ENCODE measurements at places on chromosomes 2 and 18.

DNA sequence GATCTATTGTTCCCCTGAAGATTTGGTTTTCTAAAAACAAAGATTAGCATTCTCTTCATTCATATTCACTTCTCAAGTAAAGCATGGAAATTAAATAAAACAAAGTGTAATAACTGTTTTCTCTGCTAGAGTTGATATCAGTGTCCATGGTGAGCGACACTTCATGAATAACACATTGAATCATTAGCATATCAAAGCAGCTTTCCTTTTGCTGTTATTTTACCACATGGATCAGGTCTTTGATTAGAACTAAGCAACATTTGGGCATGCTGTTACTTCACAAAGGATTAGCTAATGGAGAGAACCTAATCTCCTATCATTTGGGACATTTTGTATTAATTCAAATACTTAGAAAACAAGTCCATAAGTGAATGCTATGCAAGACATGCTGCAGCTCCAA lies 368.8 kb upstream of the CDH19 start:
- no peak for DNase-seq

DNA sequence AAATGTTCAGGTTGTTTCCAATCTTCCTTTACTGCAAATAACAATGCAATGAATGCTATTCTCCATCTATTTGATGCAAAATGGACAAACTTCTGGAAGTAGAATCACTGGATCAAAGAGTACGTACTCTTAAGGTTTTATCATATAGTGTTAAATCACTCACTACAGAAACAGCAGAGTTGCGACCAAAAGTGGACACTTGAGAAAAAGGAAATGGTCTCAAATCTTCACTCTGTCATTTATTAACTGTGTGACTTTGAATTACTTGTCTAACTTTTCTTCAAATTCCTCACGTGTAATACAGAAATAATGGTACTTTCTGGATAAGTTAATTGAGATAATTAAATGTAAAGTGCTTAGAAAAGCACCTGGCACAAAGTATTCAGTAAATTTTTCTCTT lies 78.1 kb downstream of the CERKL start:
- no peak for DNase-seq

- DNase-seq, result no peak
Observed at GRCh38 chr2:227377467-227378351, 1.4 kb downstream of the TM4SF20 start.

DNA sequence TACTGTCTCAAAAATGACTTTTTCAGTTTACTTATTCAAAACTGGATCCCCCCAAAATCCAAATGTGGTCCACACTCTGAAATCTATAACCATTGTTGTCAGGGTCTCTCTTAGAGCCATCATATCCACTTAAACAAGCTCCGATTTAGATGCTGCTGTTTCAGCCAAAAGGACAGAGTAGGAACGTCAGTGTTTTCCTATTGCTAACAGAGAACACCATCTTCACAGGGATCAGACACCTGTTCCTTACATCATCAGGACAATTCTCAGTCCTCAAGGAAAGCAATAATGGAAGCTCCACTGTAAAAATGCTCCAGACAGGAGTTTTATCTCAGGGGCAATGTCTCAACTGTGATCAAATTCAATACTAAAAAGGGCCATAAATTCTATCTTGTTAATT lies 155.4 kb downstream of the STK39 start:
- DNase-seq, result no peak

DNA sequence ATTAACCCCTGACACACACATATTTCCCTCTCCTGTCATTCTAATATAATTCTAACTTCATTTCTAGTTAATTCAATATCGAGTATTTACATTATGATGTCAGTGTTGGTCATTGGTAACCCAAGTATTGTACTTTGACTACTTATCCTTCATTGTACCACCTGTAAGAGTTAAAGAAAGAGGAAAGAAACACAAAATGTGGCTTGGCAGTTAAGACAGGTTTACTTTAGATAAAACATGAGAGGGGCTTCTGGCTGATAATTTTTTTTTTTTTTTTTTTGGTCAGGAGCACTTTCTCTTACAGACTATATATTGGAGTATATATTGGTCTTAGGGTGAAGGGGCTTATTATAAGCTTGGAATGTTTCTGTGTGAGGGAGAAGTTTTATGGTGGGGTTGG lies 57.0 kb upstream of the ACYP2 start:
- DNase-seq, result no peak

DNA sequence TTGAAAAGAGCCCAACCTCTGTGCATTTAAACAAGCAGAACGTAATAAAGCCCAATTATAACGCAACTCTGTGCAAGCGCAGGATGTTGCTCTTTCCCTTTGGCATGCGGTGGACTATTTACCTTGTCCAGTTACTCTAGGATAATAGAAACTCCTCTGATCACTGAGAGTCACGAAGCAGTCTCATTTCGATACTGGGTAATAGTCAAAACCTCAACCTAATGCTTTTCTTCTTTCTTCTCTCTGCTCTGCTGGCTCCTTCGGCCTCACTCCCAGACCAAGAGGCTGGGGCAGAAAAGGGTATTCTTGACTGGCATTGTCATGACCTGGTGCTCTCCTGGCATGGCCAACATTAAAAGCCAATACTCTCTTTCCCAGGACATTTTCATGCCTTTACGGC lies 89.7 kb upstream of the GCFC2 start:
- no peak for DNase-seq

DNA sequence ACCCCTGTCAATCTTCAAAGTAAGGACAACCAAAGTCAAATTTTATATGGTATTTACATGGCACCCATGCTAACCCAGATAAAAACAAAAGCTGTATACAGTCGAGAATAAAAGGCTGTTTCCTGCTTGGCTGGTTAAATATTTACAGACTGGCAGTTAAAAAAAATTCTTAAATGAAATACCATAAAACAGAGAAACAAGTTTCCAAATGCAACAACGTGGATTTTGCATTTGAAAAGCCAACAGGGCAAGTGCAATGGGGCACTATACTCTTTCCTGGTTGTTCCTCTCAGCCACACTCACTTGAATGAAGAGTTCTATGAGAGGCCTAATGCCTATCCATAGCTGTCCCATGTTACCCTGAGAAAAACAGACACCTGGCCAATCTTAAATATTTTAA lies 6.1 kb upstream of the NR4A2 start:
- DNase-seq, result no peak

DNA sequence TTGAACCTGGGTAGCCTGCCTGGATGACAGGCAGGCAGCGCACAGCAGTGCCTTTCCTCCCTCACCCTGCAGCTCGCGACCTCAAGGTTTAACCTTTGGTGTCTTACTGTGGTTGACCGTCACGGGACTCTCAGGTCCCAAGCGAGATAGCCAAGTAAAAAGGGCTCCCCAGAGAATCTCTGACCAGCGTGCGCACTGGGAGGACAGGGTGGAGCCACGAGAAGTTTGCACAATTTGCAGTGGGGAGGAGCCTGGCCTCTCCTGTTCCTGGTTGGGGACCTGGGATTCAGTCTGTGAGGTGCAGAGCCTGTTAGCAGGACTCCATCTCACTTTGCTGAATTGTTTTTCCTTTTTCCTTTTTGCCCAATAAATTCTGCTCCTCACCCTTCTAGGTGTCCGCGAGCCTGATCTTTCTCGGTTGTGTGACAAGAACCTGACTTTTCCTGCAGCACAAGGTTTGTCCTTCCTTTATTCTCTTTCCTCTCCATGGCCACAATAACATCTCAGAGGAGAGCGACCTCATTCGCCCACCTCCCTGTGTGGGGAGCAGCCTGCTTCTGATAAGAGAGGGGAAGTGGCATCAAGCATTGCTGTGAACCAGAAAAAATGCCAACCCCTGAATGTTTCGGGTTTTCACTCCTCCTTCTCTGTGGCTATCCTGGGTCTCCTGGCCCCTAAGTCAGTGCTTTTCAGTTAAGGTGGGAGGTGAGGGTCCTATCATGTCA lies 36.2 kb downstream of the POU3F3 start:
- no peak for DNase-seq

- DNase-seq, result no peak
Observed at GRCh38 chr2:24915175-24915574, 4.9 kb downstream of the ADCY3 start.

DNA sequence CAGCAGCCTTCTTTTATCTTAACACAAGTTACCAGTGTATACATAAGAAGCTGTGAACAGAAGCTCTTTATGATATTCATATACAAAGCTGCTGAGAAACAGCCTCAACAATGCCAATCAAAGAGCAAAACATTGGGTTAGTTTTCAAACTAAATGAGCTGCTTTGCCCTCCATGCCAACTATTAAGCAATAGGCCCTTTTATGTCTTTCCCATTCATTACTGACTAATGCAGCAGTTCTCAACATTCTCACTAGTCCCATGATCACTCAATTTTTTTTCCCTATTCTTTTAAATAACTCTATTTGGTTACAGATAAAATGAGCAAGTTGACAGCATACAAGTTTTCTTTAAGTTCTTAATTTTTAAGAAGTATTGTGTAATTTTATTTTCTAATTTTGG lies 57.9 kb upstream of the FRZB start:
- DNase-seq, result no peak

DNA sequence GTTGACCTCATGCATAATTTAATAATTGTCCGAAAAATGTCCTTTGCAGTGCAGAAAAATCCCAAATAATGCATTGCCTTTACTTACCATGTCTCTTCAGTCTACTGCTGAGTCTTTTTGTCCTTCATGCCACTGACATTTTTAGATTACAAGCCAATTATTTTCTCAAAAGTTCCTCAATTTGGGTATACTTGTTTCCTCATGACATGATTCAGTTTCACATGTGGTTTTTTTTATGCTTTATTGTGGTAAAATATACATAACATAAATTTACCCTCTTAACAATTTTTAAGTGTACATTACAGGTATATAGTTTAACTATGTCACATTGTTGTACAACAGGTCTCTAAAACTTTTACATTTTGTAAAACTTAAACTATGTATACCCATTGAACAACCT lies 81.0 kb downstream of the EPC2 start:
- DNase-seq, result no peak

- DNase-seq, result no peak
Observed at GRCh38 chr2:9761577-9761976, 81.7 kb upstream of the TAF1B start.

DNA sequence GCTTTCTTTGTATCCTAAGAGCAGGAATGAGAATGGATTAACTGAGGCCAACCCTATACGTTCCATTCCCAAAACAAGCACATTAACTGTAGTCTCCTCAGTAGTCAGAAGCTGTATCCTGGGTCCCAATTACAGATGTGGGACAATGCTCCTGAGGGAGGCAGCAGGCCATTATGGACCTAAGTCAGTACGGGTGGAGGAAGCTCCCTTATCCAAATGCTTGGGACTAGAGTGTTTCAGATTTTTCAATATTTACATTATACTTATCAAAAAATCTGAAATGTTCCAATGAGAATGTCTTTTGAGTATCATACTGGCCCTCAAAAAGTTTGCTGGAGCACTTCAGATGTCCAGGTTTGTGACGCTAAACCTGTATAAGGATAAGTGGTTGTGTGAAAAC lies 90.1 kb downstream of the PRELID3A start:
- DNase-seq, result no peak
